Erythroblast (primary cell): ENCODE measurements at places on chromosomes 4 and X.

GRCh38 chrX:34654696-34655490, 2.2 kb downstream of the TMEM47 start:
- DNase-seq = no peak

GRCh38 chr4:47933840-47934239, 19.5 kb upstream of the NFXL1 start:
- DNase-seq = peak; percentile 47

GRCh38 chrX:116317409-116317808, 119.0 kb upstream of the SLC6A14 start:
- no peak for DNase-seq

DNA sequence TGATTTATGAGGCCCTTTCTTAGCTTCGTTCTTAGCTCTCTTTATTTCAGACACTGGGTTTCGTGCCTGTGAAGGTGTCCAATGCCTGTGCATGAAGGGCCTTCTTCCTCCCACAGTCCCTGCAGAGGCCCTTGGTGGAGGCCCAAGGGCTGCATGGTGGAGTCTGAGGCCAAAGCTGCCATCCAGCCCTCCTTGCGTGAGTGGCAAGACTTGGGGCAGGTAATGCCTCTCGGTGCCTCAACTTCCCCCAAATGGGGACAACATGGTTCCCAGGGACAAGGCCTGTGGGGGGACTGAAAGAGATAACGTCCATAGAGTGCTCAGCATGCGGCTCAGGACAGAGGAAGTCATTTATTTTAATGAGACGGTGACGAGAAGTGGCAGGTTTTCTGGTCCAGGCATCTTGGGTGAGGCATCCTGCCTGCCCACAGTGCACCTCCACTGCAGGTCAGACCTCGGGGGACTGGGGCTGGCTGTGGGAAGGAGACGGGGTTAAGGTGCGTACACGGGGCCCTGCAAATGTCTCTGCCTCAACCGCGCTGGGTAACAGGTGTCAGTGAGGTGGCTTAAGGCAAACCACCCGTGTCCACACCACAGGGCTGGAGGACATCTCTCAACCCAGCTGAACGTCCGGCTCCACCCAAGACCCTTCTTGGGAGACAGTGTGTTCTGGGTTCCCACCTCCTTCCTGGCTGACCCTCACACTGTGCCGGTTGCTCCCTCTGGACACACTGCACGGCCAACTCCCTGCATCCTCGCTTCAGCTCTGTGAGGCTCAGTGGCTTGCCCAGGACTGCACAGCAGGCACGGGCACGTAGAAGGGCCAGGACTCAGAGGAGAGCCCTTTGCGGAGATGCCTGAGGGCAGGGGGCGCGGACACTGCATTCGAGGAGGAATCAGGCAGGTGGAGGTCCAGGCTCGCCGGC, 50.5 kb downstream of the PSAPL1 start:
- DNase-seq = no peak

GRCh38 chr4:30839583-30840520, 119.7 kb downstream of the PCDH7 start:
- DNase-seq = no peak

DNA sequence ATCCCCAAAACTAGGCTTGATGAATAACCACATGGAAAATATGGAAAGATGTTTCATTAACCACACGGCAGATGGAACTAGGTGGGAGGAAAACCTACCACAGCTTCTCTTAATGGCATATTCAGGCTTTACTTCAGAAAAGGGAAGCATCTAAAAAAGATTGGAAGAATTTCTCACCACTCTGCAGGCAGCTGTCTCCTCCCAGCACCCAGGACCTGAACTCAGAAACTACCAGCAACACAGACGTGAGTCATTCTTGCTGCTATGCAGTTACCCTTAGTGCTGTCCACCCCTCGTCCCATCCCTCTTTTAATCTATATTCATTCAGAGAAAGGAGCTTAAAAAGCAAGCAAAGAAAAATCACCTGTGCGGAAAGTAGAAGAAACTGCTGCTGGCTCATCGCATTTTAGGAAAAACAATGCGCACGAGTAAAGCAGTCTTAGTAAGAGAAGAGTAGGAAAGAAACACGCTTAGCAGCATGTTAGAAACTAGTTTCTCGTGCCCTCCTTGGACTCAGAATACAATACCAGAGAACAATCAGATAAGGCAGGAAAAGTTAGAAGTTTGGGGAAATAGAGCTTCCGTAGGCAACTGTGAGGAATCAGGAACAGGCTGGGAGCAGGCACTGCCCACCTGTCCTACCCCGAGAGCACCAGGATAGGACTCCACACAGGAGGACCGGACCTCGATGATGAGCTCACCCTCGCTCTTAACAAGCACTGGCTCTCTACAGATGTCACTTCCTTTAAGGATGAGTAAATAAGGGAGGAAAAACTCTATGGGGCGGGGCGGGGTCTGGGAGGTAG, 48.1 kb upstream of the ENPP6 start:
- DNase-seq = no peak

GRCh38 chr4:97761445-97762114, 381.7 kb downstream of the STPG2 start:
- no peak for DNase-seq

GRCh38 chr4:166399021-166399420, 526.0 kb downstream of the TLL1 start:
- DNase-seq = no peak

DNA sequence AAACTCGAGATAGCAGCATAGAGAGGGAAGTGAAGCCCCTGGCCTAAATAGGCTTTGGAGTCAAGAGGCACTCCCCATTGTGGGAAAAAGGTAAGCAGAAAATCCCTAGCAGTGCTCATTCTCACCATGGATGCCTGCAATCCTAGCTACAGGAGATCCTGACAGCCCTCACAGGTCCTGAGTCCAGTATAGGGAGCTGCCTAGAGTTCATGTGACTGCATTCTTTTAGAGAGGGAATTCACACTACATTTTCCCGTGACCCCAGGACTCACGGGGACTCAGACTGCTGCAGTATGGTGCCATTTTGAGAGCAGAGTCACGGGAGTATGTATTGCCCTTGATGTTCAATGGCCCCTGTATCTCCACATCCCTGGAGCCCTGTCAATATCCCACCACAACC, 82.4 kb downstream of the MAGED1 start:
- no peak for DNase-seq

- peak; percentile 52 for DNase-seq
Observed at GRCh38 chr4:16227462-16227868, 1.2 kb upstream of the TAPT1 start.

DNA sequence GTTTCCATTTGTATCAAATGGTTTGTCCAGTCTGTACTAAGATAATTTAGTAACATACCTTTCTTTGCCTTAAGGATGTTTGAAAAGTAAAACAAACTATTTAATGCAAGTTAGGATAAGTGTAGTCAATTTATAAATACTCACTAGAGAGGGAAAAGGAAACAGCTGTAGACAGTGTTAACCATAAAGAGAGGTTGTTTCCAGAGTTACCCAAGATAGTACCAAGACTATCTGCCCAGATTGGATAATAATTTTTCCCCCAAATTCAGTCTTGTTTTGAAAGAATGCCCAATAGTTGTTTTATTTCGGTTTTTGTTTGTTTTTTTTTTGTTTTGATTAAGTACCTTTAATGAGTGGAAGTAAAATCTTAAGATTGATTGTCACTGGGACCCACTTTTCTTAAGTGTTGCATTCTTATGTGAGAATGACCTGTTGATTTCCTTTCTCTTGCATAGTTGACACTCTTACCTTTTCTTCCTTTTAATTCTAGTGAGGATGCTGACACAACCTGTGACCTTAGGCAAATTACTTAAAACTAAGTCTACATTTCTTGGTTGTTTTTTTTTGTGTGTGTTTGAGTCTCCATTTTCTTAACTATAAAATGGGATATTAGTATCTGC, 12.8 kb downstream of the AFF1 start:
- DNase-seq = no peak

DNA sequence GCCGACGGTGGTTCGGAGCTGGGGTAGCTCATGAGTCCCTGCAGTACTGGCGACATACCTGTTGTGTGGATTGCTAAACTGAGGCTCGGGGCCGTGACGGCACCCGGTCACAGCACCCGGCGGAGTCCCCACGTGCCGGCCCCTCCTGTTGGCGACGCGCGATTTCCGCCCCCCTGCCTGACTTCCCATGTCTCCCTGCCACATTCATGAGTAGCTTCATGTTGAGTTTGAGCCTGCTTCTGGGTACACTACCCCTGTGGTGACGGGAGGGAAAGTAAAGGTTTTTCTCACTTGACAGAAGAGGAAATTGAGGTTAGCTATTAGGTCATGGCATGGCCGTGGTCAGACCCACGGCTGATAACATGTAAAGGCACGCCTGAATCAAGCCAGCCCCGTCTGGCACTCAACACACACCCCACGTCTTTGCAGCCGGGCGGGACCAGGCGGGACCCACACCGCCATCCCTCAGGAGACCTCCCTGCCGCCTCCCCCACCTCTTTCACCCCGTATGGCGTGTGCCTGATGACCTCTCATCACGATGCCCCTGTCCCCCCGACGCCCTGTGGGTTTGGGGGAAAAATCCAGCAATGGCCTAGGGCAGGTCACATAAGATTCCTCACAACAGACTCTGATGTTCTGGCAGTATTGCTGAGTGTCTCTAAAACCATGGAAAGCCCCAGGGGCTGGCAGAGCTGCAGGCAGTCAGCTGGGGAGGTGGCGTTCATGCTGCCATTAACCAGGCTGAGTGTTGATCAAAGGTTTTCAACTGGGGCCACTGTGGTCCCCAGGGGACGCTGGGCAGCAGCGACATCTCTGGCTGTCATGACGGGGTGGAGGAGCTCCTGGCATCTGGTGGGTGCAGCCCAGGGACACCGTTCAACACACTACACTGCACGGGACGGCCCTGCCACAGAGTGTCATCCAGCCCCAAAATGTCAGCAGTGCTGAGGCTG, 29.2 kb downstream of the P2RY8 start:
- no peak for DNase-seq

GRCh38 chr4:93687304-93687703, 141.2 kb upstream of the ATOH1 start:
- no peak for DNase-seq

DNA sequence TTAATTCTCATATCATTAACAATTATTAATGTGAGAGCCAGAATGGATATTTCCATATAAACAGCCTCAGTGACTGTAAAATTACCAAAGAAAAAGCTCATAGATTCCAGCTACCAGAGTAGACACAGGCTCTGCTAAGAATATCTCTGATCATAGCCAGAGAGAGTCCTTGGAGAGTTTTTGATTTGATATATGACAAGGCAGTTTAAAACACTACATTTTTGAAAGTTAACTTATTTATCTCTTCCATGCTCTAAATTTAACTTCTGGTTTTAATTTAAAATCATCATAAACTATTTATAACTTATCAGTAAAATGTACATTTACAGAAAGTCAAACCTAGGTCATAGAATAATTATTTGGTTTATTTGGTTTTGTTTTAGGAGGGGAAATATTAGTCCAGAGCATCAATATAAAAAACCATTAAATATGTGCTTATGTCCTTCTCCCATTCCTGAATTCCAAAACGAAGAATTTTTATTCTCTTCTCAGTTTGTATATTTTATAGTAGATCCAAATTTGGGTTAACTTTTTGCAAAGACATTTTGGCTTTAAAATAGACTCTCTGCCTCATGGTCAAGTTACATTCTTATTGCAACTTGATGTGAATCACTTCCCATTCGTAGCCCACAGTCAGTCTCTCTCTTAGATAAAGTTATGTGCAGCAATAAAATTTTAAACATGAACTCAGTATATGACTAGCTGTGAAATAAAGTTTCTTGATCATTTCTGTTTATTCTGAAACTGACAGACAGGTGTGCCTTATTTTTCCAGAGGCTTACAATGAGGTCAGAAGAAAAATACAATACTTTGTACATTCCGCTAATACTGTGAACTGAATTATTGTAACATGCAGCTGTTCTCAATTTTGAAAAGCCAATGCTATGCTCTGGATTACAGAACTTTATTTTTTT, 267.1 kb downstream of the PAPSS1 start:
- DNase-seq = no peak

DNA sequence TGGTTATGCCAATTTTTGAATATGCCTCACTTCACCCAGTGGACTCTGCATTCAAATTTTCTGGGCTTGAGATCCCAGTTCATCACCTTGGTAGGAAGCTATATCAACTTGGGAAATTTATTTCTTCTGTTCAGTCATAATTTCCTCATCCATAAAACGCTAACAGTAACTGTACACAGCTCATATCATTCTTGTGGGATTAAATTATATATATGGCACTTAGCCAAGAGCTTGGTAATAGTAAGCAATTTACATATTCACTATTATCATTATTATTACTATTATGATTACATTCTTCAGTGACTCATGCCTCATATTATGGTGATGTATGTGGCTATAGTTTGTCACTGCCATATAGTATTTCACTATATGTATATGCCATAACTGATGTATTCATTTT, 177.6 kb downstream of the CPE start:
- no peak for DNase-seq

DNA sequence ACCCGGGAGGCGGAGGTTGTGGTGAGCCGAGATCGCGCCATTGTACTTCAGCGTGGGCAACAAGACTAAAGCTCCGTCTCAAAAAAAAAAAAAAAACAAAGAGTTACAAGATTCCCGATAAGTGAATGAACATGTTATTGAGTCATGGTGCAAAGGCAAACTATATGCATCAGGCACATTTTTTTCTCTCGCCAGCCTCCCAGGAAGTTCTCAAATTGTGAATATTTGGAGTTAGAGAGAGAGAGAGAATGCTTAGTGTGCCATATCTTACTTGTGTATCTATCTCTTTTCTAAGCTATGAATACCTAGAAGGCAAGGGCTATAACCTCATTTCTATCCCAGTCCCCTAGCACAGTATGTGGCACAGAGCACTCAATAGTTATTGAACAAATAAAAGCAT, 400.8 kb downstream of the RPA4 start:
- DNase-seq = no peak

DNA sequence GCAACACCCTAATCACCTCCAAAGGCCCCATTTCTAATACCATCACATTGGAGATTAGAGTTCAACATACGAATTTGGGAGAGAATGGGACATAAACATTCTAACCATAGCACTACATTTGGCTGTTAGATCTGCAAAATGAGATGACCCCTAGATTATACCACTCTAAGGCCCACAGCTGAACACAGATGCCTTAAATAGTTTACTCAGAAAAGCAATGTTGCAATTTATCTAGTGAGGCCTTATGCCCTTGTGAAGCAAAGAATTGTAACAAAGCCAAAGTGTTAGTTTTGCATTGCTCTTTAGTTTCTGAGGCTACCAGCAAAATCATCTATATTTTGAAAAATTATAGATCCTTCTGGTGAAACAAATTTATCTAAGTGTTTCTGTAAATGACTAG, 31.6 kb upstream of the ARHGEF6 start:
- peak; percentile 38 for DNase-seq

DNA sequence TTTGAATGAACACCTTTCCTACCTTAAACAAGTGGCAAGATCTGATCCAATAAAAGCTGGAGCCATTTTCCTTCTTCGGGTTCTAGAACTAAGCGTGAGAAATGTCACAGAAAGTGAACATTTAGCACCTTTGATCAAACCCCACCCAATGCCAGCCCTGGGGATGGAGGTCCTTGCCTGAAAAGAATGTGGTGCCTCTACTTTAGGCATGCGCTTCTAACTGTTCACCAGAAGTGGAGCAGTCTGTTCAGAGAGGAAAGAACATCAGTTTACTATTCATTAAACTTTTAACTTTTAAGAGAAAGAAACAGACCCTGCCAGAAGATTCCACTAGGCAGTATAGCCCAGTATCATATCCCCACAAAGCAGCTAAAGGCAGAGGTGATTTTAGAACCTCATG, 75.9 kb downstream of the INTS12 start:
- no peak for DNase-seq

- DNase-seq = no peak
Observed at GRCh38 chr4:168880811-168881595, 129.1 kb downstream of the CBR4 start.

GRCh38 chr4:67019686-67020437, 525.4 kb downstream of the CENPC start:
- DNase-seq = no peak
